ENCODE measurements at places on chromosomes 2 and 18.

DNA sequence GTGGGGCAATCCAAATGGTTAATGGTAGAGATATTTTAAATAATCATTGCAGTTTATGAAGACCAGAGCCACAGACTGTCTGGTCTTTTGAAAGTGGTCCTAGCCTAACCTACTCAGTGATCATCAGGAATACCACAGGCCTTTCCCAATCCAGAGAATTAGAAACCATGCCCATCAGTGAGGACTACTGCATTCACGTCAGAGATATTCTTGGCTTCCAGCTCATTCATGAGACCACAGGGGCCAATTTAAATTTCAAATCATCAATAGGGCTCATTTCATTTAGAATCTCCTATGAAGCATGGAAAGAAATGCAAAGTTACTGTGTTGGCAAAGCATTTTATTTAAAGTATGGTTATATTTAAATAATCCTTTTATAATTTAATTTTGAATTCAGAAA, 362.3 kb upstream of the KCNJ3 start:
- DNase-seq: no peak

DNA sequence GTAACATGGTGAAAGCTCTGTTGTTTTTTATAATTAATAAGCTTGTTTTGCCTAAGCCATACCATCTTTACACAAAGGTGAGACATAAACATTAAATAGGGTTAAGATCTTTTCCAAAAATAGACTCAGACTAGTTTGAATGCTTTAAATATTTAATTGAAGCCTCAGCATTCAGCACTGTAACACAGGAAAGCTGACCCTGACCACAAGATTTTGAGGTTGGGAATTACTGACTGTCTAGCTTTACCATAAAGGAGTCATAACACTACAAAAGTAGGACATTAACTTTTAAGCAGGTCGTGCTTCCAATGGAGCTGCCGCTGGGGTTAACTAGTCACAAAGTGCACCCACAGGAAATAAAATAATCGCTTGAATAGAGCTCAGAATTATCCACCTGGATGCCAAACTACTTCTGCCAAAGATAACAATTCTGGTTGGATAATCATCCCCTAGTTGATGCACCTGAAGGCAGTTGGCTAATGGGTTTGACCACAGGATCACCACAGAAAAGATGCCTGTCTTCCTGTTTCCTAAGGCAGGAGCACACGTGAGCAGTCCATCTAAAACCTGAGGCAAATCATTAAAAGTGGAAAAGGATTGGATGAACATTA, 106.2 kb downstream of the COBLL1 start:
- no peak for DNase-seq

GRCh38 chr18:12408247-12408869, 629 bp downstream of the PRELID3A start:
- DNase-seq: no peak

DNA sequence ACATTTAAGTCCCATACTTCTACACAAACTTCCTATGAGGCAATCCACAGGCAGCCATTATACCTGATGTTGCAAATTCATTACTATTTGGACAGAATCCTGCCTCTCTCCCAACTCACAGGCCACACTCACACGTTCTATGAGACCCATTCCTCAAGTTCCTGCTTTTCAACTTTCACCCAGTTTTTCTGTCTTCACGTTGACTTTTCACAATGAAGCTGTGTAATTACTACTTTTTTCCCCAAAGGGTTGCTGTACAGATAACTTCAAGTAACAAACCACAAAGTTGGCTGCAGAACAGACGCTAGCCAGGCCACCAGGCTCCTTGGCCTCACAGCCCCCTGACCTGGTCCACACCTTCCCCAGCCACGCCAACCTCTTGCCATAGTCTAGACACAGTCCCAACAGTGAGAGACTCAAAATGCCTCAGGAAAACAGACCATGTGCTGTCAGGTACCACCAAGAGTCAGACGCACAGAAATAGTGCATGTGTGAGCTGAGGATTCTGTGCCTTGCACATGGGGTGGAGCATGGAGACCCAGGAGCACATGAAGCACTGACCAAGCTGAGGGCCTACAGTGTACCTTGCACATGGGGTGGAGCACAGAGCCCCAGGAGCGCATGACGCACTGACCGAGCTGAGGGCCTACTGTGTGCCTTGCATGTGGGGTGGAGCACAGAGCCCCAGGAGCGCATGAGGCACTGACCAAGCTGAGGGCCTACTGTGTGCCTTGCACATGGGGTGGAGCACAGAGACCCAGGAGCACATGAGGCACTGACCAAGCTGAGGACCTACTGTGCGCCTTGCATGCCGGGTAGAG, 61.0 kb downstream of the EIPR1 start:
- no peak for DNase-seq

DNA sequence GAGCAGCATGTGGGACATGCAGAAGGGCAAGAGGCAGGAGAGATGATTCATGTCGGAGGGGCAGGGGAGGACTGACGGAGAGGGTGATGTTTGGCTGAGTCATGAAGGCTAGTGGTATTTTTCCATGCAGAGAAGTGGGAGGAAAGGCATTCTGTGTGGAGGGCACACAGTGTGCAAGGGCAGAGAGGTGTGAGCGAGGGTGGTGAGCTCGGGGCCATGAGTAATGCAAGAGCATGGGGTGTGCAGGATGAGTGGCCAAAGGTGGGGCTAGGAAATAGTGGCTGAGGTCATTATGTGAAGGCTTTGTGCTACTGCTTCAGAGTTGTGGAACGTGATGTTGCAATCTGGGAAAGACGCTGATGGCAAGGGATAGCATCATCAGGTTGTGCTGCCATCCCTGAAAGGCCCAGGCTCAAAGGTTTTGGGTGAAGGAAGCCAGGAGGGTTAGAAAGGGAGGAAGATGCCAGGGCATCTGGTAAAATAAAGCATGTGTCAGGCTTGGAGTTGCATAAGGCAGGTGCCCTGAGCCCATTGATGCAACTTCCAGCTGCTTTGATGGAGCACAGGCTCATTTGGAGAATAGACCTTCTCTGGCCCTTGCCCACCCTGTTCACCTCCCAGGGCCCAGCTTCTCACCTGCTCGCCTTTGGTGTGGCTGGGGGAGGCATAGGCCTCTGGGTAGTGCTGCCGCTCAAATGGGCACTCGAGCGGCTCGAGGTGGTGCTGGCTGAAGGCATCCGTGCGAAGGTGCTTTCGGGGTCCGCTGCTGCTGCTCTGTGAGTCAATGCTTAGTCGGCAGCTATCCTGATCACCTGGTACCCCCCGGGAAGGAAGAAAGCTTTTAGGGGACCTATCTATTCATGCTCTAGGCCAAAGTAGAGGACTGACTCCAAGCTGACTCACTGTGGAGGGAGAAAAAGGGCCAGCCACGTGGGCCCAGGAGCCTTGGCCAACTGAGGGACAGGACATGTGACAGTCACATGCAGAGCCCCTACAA, 37.5 kb downstream of the PAX8 start:
- no peak for DNase-seq

GRCh38 chr2:224194161-224194560, 155.1 kb upstream of the SERPINE2 start:
- no peak for DNase-seq

- DNase-seq: no peak
Observed at GRCh38 chr2:45944074-45944473, 292.6 kb downstream of the PRKCE start.

- DNase-seq: no peak
Observed at GRCh38 chr2:127388423-127389164, 819 bp upstream of the MAP3K2 start.

GRCh38 chr2:27494284-27494943, 586 bp downstream of the FNDC4 start:
- no peak for DNase-seq

DNA sequence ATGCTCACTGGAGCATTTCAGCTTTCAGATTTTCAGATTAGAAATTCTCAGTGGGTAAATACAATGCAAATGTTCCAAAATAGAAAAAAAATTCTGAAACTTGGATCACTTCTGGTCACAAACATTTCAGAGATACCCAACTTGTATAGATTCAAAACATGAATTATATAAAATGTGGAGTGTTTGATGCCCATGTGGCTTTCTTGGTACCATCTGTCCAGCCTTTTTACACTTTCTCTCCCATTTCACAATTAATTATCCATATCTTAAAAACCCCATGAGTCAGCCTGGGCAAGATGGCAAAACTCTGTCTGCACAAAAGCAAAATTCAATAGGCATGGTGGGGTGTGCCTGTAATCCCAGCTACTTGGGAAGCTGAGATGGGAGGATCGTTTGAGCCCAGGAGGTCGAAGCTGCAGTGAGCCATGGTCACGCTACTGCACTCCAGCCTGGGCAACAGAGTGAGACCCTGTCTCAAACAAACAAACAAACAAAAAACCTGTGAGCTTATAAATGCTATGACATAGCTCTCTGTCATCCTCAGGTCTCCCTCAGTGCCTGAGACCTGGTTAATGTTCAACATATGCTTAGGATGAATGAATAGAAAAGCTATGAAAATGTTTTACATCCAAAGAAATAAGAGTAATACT, 146.3 kb upstream of the TTC39C start:
- DNase-seq: no peak

GRCh38 chr2:135831180-135831812, 5.7 kb downstream of the LCT start:
- no peak for DNase-seq

DNA sequence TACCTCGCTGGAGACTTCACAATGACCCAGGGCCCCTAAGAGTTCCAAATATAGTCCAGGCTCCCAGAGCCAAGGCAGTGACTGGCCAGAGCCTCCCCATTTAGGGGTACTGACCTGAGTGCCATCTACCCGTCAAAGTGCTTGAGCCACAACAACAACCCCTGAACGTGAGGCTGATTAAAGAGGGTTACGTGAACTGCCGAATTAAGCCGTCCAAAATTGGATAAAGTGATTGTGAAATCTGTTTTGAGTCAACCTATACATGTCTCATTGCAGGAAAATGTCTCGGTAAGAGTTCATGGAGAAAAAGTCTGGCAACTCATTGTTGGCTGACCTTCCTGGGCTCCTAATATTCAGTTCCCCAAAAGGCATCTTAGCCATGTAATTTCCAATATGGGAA, 116.3 kb downstream of the TTC32 start:
- no peak for DNase-seq

GRCh38 chr2:123518367-123518766, 506.7 kb upstream of the CNTNAP5 start:
- no peak for DNase-seq

DNA sequence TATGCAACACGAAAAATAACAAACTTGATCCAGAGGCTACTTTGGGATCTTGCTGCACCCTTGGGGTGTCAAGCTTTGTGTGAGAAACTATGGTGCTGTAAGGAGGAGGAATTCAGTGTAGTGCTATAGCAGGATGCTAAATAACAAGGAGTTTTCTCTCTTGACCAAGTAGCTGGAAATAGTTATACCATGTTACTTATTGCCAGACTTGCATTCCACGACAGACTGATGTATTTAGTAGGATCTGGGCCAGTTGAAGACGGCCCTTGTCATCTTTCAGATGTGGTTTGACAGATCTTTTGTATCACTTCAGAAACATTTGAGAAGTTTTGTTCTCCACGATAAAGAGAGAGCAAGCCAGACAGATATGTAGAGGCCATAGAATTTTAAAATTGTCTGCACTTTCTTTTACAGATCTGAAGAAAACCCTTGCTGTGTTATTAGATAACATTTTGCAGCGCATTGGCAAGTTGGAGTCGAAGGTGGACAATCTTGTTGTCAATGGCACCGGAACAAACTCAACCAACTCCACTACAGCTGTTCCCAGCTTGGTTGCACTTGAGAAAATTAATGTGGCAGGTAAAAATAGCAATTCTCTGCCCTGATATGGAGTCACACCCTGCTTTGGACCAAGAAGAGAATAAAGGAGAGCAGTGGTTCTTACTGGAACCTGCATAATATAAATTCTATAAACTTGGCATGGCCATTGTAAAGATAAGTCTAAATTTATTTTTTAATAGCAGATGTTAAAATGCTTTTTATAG, 16.3 kb downstream of the MGAT5 start:
- DNase-seq: no peak

- no peak for DNase-seq
Observed at GRCh38 chr18:55576001-55576400, 12.0 kb downstream of the TCF4 start.

DNA sequence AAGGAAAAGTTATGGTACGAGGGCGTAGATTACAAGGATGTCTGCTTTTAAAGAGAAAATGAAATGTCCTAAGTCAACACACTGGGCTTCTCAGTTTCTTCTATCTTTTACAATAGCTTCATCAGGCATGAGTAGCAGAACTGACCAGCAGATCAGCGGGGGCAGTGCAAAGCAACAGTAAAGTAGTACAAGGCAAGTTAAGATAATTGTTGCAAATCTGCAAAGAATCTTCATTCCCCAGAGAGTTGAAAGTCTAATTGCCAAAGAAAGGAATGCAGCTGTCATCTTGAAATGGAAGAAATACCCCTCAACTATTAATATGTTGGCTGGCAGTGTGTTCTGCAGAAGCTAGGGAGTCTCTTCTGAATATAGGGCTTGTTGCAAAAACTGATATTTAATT, 60.2 kb upstream of the SLC39A10 start:
- no peak for DNase-seq

GRCh38 chr2:100628506-100628905, 65.7 kb downstream of the PDCL3 start:
- no peak for DNase-seq
